Stimulated activated CD8-positive, alpha-beta memory T cell treated with anti-CD3 and anti-CD28 coated beads, Interleukin-2, amount 100 ng/mL, for 1 hour (primary cell): ENCODE measurements at places on chromosomes 2 and 18.

- DNase-seq: no peak
These were observed 205.3 kb downstream of the ANAPC1 start for GRCh38 chr2:111678651-111679050.

DNA sequence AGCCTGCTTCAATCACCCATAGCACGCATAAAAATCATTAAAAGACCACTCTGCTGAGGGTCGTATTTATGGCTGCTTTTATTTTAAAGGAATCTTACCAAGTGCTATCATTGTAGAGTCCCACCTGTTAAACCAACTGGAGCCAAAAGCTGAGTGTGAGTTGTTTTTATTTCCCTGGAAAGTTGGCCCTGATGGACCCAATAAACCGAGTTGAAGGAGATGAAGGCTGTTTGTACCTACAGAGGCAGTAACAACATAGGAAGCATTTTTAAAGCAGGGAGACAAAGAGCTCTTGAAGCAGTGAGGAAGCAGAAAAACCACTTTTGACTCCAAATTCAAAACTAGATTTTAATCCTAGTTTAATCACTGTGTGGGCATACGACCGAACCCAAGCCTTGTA is 6.4 kb downstream of the MBOAT2 start:
- DNase-seq: no peak

GRCh38 chr2:61109291-61109690 is 43.6 kb downstream of the SANBR start:
- DNase-seq: no peak

- no peak for DNase-seq
These were observed 124.3 kb downstream of the DHRS9 start for GRCh38 chr2:169193618-169194017.

- DNase-seq: no peak
These were observed 54.9 kb upstream of the TSPYL6 start for GRCh38 chr2:54310961-54311360.

GRCh38 chr2:38029512-38029911 is 46.4 kb downstream of the CYP1B1 start:
- DNase-seq: no peak
